ENCODE measurements at places on chromosomes 12 and 14. TPM values are rescaled to one million over a fixed set of nuclear protein-coding genes. Genes with fewer than 3 reads are reported as not detected.

DNA sequence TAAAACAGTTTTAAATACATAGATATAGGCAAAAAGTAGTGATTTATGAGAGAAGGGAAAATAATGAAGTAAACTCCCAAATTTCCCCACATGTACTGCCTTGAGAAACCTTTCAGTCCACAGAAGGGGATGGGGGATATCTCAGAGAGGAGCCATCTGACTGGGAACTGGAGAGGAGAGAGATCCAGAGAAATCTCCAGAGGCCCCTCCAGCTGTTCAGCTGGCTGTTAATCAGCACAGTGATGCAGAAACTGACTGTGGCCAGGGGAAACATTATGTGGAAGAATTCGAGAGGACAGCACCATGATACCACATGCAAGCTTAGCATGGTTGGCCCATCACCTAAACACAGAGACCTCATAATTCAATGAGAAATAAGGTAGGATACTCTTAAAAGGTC lies 1165.9 kb upstream of the TMEM132C start:
- no peaks in the 10 kb centered on the region for H3K4me1 ChIP-seq
- no peak for DNase-seq
- no peak overlapping the region for H3K4me3 ChIP-seq

DNA sequence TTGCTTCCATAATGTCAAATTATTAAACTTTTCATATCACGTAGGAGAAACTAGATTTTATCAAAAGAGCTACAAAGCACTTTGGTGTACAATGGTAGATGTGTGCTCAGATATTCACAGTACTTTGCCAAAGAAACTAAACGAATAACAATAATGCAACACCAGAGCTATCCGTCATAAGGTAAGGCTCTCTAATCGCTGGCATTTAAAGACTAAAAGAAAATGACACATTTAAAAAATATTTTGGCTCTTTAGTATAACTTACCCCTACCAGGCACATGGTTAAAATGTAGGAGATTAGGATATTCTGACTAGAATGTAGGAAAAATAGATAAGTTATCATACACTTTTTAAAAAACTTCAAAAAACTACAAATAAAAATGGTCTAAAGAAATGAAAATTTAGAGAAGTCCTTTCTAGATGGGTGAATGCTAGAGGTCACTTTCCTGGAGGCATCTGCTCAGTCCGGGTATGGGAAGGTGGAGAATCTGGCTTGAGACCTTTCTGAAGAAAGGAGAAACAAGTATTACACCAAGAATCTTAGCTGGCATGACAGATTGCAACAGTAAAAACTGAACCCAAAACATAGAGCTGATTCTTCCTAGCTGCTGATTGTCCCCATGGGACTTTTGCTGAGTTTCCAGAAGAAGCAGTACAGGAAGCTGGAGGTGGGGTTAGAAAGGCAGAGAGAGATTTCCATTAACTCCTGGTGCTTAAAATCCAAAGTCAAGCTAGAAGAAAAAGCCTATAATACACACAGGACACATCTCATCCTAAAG lies 67.9 kb downstream of the FAR2 start:
- H3K27ac ChIP-seq, result no peak overlapping the region
- no peak overlapping the region for H3K4me3 ChIP-seq
- no peaks in the 10 kb centered on the region for H3K27me3 ChIP-seq
- DNase-seq, result no peak

Gene SERPINA9
- total RNA-seq, result not detected

Gene RTL1
- total RNA-seq, result not detected
